Omental fat pad (tissue), 4 donors: ENCODE measurements at places on chromosomes 16 and 17. TPM values are rescaled to one million over a fixed set of nuclear protein-coding genes. Genes with fewer than 3 reads are reported as not detected.

DNA sequence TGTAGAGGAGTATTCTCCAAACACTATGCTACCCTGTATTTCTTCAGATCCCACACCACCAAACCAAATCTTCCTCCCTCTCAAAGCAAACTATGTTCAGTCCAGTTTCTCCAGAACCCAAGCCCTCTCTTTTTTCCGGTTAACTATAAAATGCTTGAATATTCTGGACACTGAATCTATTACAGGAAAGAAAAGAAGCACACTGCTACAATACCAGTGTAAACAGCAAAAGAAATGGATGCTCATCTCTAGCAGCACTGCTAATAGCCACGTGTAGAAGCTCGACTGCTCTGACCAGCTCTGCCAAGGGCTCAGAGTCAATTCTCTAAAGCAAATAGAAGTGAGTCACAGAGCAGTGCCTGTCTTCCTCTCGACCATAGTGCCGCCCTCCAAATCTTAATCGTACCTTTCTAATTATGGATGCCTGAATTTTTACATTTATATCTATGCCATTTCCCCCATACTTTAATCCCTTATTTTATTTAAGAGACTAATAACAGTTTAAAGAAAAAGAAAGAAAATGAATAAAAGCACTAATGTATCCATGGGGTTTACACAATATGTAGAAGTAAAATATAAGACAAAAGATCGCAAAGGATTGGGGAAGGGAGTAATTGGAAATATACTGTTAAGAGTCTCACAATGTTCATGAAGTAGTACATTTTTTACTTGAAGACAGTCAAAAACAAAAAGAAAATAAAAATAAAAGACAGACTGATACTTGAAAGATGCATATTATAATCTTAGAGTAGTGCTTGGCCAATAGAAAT, 154.5 kb downstream of the PARN start:
- DNase-seq, result no peak

GRCh38 chr16:49463529-49463928, 89.9 kb downstream of the C16orf78 start:
- no peak for DNase-seq

DNA sequence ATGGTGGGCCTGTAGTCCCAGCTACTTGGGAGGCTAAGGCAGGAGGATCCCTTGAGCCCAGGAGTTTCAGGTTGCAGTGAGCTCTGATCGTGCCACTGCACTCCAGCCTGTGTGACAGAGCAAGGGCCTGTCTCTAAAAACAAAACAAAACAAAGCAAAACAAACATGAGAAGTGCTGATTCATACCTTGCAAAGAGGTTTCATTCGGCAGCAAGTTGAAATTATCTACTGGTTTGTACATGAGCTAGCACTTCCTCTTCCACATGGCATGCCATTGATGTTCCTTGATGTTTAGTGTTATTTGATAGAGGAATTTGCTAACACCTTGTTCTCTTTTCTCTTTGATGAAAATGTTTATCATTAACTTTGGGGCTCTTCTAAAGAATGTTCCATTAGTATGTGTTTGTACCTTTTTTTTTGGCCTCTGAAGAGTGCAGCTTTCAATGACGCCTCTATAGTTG, 50.6 kb downstream of the SPECC1 start:
- DNase-seq, result no peak

GRCh38 chr17:7113273-7114071, 1.1 kb downstream of the ASGR2 start:
- no peak for DNase-seq

DNA sequence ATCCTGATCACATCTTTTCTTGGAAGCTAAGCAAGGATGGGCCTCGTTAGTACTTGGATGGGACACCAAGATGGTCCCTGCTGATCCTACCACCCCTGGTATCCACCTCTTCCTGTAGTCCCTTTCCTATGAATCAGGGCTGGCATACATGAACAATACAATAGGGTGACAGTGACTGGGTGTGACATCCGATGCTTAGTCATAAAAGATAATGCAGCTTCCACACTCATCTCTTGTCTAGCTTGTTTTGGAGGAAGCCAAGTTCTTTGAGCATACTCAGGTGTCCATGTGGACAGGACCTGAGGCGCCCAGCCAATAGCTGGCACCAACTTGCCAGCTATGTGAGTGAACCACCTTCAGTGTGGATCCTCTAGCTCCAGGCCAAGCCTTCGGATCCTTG, 62.5 kb upstream of the NFAT5 start:
- no peak for DNase-seq

GRCh38 chr17:6710317-6710716, 2.9 kb downstream of the SLC13A5 start:
- DNase-seq, result no peak

GRCh38 chr16:65123396-65124211, 1.7 kb upstream of the CDH11 start:
- DNase-seq, result no peak

MED9 gene
- total RNA-seq, result 26.2 TPM

SPAG5 gene
- total RNA-seq, result 12.0 TPM

DNA sequence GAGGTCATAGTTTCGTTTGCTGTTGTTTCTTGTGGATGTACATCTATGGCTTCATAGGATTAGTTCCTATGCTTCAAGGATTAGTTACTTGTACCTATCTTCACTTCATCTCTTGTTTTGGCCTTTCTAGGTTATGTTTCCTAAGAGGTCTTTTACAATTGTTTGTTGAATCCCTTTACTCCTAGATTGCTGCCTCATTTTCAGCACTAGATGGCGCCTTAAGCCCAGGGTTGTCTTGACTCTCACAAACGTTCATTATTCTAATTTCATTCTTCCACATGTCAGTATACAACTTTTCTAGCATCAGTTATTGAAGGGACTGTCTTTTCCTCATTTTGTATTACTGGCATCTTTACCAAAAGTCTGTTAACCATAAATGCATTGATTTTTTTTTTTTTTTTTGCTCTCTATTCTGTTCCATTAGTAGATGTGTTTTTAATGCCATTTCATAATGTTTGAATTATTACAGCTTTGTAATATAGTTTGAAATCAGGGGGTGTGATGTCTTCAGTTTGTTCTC, 45.0 kb upstream of the NACA2 start:
- no peak for DNase-seq

GRCh38 chr16:11217651-11218603, 38.1 kb downstream of the SOCS1 start:
- DNase-seq, result no peak

- no peak for DNase-seq
Measured at GRCh38 chr17:73025041-73025560, 67.4 kb downstream of the SLC39A11 start.

DNA sequence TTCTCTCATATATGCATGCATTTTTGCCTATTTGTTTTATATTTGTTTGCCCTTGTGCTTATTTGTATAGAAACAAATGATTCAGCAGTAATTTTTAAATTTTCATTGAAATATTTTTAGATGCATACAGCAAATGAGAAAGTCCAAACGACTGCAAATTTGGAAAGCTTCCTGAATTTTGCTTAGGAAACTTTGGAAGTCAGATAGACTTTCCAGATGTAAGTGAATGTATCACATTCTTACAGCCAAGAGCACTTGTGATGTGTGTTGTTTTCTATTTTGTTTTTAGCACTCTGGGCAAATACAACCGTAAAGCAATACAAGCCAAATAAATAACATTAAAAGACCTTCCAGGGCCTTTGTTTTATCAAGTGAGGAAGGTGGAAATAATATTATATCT, 680.8 kb upstream of the CDH8 start:
- no peak for DNase-seq

- DNase-seq, result no peak
Measured at GRCh38 chr16:85077576-85078125, 34.6 kb downstream of the CIBAR2 start.

MTSS2 gene
- total RNA-seq, result 70.1 TPM

DNA sequence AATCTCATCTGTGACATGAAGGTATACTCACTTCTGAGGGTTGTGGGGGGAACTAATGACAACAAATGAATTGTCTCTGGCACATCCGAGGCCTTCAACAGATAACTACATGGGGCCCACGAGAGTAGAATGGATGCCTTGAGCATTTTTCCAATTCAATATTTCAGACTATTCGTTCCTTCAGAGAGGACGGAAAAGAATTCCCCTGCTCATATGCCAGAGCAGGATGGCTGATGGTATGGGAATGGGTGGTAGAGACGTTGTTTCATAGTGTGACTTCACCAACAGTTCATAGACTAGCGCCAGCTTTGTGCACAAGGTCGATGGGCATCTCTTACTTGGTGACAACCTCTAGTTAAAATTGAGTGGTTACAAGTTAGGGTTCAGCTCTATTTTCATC, 61.3 kb downstream of the HLF start:
- DNase-seq, result no peak

ZNF668 gene
- 9.0 TPM for total RNA-seq

DNA sequence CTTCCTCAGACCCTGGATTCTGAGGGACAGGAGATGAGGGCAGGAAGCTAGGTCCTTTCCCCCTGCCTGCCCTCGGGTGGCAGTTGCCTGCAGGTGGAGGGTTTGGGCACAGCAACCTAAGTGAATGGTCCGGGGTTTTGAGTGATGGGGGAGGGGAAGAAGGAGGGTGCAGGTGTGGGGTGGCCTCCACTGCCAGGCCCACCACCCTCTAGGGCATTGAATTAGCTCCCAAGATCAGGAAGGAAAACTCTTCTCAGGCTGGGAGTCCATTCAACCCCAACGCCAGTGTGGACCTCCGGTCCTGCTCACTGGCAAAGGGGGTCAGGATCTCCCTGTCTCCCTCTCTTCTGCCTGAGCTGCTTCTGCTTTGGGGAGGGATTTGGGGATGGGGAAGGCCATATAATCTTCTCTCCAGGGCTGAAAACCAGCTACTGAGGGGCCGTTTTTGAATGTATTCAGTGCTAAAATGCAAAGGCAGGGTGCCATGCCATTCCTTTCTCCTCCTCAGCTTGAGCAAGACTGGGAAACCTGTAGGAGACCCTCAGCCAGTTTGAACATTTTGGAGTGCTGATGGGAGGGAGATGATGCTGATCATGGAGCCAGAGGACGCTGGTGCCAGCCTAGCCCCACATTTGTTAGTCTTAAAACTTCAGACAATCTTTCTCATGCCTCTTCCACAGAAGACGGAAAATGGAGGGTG, 18.8 kb downstream of the GRB7 start:
- DNase-seq, result no peak

DNA sequence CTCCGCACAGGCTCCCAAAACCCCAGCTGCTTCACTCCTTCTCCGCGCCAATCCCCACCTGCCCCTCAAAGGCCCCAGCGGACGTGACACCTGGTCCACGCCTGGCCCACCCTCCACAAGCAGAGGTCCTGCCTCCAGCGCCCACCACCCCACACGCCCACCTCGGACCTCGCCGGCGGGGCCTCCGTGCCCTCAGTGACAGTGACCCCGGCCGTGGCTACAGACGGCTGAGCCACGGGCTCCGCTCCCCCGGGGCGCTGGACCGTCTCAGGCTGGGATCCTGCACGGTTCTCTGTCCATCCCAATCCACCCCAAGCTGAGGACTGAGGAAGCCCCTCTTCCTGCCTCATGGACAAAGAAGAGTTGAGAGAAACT, 25.1 kb downstream of the PIEZO1 start:
- no peak for DNase-seq

TP53TG3C gene
- total RNA-seq, result not detected

DNA sequence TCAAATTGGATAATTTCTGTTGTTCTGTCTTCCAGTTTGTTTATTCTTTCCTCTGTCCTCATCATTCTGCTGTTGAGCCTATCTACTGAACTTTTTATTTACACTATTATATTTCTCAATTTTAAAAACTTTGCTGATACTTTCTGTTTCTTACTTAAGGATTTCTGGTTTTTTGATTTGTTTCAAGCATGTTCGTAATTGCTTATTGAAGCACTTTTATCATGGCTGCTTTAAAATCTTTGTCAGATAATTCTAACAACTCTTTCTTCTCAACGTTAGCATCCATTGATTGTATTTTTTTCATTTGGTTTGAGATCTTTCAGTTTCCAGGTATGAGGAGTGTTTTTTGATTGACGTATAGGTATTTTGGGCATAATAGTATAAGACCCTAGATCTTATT, 116.9 kb downstream of the PHKB start:
- no peak for DNase-seq

GRCh38 chr16:25023556-25023955, 8.4 kb upstream of the ARHGAP17 start:
- DNase-seq, result no peak

DNA sequence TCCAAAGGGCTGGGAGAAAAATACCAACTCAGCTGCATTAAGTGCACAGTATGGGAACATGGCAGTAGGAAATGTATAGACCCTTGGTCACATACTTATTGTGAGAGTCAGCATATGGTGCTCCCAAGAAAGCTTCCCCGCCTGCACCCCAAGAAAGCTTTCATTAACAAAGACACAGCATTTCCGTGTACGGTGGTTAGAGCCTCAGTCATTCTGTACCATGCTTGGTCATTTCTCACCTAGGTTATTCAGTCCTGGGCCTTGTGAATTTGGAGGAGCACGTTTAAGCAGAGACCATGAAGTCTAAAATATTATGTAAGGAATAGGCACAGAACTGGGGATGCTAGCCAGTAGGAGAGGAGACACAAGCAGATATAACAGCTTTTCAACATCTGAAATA, 56.1 kb downstream of the ESRP2 start:
- no peak for DNase-seq

EVI2B gene
- total RNA-seq, result 36.9 TPM

HSF5 gene
- total RNA-seq, result 0.13 TPM

RNF227 gene
- 4.1 TPM for total RNA-seq

GRCh38 chr16:15674571-15674970, 24.5 kb downstream of the NDE1 start:
- DNase-seq, result no peak

CACNG1 gene
- not detected for total RNA-seq
